Activated CD4-positive, alpha-beta T cell treated with anti-CD3 and anti-CD28 coated beads, Interleukin-2, amount 50 U/mL, for 48 hours (primary cell): ENCODE measurements at places on chromosomes 16 and 17.

DNA sequence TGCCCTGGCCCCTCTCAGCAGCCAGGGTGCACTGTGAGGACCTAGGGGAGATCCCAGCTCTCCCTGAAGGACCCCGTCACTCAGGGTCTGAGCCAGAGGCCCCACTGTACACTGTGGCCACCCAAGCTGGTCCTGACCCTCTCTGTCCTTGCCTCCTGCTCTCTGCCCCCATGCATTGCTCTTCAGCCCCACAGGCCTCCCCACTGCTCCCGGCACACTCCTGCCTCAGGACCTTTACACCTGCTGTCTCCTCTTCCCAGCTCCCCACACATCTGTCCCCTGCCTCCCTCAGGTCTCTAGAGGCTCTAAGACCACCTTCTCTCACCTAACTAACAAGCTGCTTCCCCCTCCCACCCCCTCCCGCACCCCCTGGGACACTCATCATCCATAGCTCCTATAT, 12.9 kb upstream of the RAI1 start:
- no peak for DNase-seq

- no peak for DNase-seq
Measured at GRCh38 chr16:85101956-85102630, 10.2 kb downstream of the CIBAR2 start.

- no peak for DNase-seq
Measured at GRCh38 chr16:81642107-81642436, 137.0 kb upstream of the PLCG2 start.

DNA sequence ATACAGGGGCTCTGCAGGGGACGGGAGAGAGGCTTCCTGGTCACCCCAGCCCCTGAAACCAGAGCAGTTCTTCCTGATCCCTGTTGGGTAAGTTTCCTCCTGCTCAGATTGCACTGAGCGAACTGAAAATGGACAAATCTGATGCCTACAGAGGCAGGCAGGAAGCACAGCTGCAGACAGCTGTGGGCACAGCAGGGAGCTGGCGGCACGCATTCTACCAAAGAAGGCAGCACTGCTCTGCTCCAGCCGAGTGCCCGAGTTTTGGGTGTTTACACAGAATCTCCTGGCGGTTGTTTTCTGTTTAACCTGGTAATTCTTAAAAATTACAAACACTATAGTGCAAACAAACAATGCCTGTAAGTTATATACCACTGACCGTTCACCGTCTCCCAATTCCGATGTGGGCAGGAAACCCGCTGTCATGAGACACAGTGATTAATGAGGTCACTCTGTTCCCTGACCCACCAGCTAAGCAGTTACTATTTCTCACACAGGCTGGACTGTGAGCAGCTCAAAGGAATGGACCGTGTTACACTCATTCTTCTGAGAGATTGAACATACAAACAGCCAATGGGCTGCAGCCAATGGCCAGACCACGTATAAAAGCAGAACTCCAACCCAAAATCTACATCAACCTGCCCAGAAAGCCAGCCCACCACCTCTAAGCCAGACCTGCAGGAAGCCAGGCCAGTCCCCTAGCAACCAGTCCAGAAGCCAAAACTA, 25.5 kb downstream of the NSMCE1 start:
- peak; percentile 29 for DNase-seq

- DNase-seq, result no peak
Measured at GRCh38 chr17:72613396-72613795, 479.1 kb downstream of the SLC39A11 start.

DNA sequence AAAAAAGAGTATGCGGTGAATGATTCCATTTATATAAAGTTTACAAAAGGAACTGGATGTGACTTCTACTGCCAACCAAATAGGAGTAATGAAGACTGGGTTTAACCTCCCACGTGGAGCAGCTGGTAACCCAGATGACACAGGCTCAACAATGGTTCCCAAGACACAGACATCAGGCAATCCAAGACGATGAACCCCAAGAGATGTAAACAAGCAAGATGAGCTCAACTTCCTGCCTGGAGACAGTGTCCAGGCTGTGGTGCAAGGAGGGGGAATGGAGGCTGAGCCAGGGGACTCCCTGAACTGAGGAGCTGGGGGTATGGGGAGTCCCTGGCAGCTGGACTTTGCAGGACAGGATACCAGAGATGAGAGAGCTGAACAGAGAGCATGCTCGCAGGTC, 104.7 kb downstream of the LITAF start:
- DNase-seq, result no peak

DNA sequence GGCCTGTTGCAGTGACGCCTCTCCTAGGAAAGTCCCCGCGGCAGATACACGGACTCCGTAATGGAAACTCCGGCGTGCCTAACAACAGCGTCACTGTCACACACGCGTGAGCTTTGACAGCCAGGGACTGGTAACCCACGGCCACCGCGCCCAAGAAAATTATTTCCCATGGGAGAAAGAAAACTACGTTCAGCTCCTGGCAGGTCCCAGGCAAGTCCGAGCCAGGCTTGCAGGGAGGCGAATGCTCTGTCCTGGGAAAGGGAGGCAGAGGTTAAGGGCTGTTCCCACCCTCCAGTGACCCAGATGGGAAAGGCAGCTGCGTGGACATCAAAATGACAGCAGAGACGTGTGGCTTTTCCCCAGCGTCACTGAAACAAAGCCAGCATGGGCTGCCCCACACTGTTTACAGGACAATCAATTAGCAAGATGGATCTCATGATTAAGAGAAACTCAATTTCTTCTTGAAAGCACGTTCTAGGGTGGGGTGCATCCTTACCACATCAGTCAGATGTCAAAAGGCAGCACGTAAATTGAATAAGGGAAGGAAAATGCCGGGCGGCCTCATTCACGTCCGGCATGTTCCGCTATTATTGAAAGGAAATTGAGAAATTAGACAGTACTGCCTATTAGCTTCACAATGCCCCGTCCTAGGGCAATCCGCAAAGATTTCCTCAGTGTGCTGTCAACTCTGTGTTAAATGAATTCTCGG, 82.5 kb downstream of the NXN start:
- DNase-seq, result no peak

DNA sequence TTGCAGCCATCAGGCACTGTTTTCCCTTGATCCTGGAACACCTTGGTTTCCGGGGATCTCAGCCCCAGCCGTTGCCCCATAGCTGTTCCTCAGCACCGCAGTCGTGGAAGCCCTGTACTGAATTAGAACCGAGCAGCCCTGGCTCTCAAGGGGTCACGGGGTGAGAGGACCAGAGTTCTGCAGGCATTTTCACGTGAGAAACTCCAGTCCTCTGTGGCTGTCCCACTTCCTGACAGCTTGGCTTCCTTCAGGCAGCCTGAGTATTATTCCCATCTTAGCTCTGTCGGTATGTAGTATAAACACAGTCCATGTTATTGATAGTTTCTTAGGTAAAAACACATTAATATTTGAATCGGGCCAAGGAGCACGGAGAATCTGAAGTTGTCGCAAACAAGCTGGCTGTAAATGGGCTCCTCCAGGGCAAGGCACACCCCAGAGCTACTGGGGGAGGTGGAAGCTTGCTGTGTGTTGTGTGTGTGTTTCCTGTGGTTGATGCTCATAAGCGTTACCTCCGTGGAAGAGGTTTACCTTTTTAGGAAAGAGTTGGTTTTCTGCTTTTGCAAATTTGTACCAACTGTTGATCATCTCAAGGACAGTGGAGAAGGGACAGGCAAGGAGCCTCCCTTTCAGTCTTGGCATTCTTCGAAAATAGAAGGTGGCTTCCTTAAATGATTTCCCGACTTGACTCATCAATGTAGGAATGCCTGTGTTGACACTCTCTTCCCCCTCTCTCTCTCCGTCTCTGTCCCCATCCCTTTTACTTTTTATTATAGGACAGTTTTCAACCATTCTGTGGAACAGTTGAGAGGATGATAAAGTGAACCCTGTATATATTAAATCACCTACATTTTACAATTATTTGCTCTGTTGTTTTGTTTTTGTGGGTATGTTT, 208.9 kb upstream of the CHMP6 start:
- DNase-seq, result no peak
